ENCODE measurements at places on chromosomes 16 and 17.
A peak's percentile ranks its signal among the peaks of the same experiment; 100 is the strongest.

DNA sequence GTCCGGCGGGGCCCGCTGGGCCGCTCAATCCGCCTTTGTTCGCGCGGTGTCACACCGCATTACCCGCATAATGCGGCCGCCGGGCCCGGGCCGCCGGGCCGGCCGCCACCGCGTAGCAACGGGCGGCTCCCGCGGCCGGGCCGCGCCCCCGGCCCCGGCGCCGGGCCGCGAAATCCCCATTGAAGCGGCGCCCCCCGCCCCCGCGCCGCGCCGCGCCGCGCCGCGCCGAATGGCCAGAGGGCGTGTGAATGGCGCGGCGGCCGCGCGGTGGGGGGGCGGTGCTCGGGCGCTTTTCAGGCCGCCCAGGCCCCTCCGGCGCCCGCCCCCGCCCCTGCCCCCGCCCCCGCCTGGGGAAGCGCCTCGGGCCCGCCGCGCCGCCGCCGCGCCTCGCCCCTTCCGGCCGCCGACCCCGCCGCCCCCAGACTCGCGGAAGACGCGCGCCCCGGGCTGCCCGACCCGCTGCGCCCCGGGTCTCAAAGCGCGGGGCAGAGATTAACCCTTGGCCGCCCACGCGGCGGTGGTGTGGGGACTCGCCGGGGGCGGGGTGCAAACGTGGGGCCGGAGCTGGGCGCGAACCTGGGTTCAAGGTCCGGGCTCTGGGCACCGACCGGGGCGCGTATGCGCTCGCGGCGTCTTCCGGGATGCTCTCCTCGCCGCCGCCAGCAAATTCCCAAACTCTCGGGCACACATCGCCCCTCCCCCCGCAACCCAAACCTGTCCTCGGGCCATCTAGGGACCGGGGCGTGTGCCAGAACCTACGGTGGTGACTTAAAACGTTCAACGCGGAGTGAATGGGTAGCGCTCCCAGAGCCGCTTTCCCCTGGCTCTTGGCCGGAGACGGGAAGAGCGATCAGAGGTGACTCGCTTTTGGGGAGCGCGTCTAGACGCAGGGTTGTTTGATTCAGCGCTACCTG, 46.7 kb downstream of the WNT3 start:
- peak; percentile 27 for DNase-seq

GRCh38 chr16:27362570-27363245, 39.3 kb upstream of the IL21R start:
- DNase-seq = no peak

- no peak for DNase-seq
Measured at GRCh38 chr17:76092526-76093413, 10.8 kb downstream of the EXOC7 start.

GRCh38 chr16:71214746-71215381, 15.7 kb downstream of the HYDIN start:
- no peak for DNase-seq

- no peak for DNase-seq
Measured at GRCh38 chr17:27546624-27547300, 84.2 kb upstream of the LGALS9 start.

- no peak for DNase-seq
Measured at GRCh38 chr16:86986136-86986535, 331.1 kb downstream of the C16orf95 start.

DNA sequence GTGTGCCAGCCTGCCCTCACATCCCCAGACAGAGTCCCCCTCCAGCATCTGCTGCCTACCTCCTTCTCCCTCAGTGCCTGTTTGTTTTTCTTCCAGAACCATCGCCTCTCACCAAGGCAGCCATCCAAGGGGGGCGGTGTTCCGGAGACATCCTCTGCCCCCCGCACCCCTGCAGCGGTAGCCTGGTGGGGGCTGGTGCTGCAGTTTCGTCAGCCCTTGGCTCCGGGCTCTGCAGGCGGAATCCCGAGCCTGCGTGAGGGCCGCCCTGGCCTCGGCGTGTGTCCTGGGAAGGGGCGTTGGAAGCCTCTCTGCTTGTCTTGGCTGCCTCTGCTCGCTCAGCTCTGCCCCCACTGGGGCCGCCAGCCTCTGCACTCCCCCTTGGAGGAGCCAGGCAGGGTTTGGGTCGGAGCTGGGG, 126.0 kb upstream of the CIBAR2 start:
- no peak for DNase-seq

- DNase-seq = no peak
Measured at GRCh38 chr17:17004251-17004996, 32.5 kb upstream of the TNFRSF13B start.

- DNase-seq = no peak
Measured at GRCh38 chr17:61659437-61659836, 68.4 kb upstream of the NACA2 start.

GRCh38 chr16:55495616-55496289, 13.1 kb upstream of the LPCAT2 start:
- no peak for DNase-seq

GRCh38 chr16:57773655-57774295, 28.5 kb downstream of the KIFC3 start:
- no peak for DNase-seq

- no peak for DNase-seq
Measured at GRCh38 chr16:8644211-8645140, 23.0 kb downstream of the METTL22 start.

DNA sequence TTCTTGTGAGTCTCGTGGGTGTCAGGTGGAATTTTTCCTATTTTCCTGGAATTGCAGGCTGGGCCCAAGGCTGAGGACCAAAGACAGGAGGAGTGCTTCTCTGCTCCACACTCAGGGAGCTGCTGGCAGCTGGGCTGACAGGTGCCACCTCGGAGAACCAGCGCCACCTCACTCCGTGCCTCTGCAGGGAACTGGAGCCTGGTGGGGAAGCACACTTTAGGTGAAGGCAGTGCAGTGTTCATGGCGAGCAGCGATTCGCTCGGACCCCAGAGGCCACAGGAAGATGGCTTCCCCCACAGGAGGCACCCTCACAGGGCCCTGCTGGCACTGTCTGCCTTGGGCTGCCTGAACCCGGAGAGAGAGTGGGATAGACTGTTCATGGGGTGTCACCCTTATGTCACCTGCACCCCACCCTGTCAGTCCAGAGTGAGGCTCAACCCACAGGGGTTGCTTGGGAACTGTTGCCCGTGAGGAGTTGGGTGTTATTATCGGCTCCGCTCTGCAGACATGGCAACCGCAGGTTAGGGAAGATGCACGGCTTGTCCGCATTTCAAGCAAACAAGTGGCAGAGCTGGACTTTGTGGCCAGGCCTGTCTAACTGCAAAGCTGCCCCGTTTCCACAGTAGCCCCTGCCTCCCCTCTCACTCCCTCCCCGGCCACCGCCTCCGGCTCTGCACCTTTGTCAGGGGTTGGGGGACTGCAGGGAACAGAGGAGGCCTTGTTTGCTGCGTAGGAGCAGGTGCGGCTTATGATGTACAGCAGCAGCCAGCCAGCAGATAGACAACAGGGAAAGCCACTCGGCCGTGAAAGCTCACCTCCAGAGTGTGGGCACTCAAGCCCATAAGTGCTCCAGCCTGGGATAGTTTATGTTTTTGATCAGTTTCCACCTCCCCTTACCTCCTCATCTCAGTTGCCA, 15.5 kb downstream of the TBC1D24 start:
- no peak for DNase-seq

- no peak for DNase-seq
Measured at GRCh38 chr17:15931394-15931793, 13.5 kb upstream of the ADORA2B start.

- no peak for DNase-seq
Measured at GRCh38 chr17:75349589-75349988, 55.9 kb downstream of the GRB2 start.

GRCh38 chr17:62033317-62033716, 31.8 kb downstream of the MED13 start:
- DNase-seq = no peak

DNA sequence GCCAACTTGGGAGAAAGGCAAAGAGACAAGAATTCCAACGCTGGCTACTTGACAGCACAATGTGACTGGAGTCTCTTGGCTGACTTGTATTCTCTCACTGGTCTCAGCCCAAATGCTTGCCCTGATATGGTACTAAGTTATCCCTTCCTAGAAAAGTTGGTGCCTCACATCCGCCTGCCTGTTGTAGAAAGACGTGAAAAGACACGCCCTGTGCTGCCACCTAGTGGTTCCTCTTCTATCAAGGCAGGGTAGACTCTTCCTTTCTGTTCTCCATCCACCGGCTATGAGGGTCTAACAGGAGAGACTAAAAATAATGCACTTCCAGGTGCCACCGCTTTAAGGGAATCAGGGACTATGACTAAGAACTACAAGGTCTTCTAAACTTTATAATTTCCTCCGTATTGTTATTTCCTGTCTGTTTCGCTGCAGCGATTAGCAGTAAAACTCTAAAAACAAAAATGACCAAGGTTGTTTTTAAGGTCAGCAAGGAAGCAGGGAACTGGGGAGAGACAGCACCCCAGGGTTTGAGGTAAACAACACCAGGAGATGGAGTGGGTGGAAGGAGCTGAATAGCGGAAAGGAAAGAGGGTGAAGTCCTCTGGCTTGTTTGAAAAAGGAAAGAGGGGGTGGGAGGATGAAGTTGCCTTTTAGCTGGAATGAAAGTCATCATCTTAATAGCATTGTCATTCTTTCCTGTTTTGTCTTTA, 109.5 kb downstream of the YPEL2 start:
- DNase-seq = peak; percentile 89

DNA sequence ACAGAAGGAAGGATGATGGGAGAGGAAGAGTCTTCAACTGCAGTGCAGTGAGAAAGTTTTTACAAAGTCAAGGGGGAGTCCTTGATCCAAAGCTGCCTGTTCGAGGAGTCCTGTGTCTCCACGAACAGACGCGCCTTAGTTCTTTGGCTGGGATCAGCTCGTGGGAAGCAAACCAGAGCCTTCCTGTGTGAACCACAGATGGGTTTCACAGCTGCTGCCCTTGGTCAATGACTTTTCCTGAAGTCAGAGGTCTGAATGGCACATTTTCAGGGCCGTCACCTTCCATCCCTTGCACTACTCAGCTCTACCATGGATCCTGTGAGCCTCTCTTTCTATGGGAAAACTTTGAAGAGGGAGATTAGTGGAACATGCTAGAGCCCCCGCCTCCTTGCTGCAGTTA, 4.2 kb upstream of the SBK1 start:
- DNase-seq = no peak

DNA sequence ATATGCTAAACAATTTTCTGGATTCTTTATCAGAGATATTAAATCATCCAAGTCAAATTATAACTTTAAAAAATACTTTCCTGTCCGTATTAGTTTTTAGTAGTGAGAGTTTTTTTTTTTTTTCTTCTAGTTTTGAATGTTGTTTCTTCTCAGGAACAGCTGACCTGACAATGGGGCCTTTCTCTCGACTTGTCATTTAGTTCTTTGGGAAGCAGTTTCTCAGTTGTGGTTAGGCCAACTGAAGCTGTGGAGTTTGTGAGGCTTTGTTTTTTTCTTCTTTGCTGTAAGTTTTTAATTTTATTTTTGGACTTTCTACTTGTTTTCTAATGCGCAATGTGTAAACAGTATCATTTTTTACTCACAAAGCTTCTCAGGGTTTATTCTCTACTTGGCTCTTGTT, 140.8 kb downstream of the FTO start:
- no peak for DNase-seq

- no peak for DNase-seq
Measured at GRCh38 chr17:57727630-57728175, 17.4 kb downstream of the CCDC182 start.

- DNase-seq = no peak
Measured at GRCh38 chr17:45818041-45818440, 26.6 kb upstream of the SPPL2C start.

DNA sequence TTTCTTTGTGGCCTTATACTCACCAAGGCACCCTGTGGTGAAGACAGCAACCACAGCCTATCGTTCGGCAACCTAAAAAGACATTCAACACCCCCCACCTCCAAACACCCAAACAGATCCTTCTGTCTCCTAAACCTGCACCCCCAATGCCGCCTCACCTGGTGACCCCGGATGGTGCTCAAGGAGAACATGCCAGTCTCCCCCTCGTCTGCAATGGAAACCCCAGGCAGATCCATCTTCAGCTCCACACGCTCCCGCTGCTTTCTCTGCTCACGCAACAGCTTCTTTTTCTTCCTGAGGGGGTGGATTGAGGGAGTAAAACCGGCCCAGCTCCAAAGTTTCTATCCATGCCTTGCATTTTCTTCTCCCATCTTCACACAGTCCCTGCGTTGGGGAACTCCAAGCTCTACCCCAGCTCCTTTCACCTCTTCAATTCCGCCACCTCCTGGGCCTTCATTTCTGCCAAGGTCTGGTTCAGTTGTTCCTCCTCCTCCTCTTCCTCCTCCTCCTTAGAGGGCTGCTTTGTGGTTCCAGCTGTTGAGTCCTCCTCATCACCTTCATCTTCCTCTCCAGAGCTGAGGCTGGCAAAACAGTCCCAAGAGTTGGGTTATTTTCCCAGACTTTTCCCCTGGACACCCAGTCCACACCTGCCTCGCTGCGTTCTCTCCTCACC, 3.4 kb upstream of the PSMC5 start:
- DNase-seq = no peak
